ENCODE measurements at places on chromosomes 5 and 9.
A peak's percentile ranks its signal among the peaks of the same experiment; 100 is the strongest.

DNA sequence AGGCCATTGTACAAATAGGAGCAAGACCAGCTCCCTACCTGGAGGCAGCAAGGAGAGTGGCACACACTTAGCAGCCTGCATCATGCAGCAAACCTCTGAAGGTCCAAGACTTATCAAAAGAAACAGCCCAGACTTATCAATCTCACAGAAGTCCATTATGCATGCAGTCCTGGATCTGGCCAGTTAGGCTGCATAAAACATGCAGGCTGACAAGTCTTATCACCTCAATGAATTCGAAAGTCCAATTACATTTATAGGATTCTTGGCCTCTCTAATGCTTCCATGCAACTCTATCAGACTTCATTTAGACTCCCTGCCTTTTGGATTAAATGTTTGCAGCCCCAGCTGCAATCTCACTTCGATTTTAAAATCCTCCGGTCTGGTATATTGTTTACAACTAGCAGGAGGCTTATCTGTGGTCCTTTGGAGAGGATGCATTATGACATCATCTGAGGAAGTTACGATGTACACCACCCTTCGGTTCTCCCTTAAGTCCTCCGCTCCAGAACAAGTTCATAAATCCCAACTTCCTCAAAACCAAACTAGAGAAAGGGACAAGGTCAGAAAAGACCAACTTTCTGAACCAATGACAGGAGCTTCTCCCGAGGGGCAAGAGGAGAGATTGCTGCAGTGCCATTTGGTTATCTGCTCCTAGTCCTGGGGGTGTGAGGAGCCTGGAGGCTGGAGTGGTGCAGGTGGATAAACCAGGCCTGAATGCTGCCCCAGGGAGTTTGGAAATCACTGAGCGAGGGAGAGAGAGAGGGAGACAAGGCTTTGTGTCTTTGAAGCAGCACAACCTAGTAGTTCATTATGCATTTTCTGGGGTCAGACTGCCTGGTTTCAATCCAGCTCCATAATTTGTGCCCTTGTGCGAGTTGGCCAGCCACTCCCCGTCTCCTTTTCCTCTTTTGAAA, 313.9 kb downstream of the TLE1 start:
- DNase-seq: peak; percentile 70

DNA sequence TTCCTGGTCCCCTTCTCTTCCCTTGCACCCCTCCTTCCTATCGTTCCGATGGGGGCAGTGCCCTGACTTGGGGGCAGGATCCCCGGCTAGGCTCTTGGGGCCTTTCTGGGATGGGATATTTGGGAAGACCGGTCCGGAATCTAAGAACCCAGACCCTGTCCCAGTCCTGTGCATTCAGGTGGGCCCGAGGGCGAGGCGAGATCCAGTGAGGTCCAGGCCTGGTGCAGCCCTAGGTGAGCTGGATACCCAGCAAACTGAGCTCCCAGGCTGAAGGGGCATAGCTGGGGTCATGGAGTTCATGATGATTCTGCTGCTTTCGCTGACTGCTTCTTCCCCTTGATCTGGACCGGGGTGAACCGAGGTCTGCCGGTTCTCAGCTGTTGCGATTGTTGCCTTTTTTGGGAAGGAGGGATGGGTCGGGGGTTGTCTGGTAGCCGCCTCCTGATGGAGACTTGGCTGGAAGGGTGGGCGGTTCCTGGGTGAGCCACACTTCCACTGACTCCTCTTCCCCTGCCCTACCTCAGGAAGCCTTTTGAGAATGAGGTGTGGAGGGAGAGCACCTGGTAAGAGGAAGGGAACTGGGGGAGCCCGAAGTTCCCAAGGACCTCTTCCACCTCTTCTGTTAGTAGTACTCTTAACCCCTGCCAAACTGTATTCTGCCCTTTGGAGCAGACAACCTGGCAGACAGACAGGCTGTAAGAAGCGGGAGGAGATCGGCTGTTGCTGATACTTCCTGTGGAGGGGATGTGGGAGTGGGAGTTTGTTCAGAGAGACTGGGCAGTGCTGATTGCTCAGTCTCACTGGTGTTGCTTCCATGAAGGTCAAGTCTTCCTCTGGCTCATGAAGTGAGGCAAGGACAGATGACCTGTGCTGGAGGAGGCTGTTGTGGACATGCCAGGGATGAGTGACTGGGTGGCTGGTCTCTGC, 1.0 kb downstream of the LRRC8A start:
- peak; percentile 62 for DNase-seq

- DNase-seq: no peak
Observed at GRCh38 chr9:79034583-79034982, 537.2 kb upstream of the TLE4 start.

DNA sequence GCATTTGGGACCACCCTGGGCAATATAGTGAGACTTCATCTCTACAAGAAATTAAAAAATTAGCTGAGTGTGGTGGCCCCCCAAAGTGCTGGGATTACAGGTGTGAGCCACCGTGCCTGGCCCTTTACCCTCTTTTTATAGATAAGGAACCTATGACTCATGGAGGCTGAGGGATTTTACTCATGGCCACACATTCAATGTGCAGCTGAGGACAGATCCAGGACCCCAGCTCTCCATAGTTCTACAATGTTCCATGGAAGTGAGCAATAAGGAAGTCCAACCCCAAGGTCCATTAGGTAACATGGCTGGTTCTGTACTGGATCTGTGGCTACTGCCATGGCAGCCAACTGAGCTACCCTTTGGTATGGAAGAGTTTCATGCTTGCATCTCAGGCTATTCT, 25.3 kb upstream of the PDZD2 start:
- DNase-seq: no peak

DNA sequence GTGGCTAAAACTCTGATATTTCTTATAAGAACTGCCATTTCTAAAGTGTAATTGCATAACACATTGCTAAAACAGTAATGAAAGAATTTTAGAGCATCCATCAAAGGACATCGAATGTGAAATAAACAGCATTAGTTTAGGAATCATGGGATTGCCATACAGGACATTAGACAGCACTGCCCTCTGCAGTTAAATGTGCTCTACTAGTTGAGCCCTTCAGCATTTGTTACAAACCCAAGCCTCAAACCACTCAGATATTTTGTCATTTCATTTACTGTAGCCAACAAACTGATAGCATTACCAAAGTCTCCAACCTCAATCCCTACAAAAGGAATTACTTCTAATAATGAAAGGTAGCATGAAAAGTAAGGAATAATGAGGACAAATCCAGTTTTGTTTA, 116.8 kb upstream of the COX7C start:
- DNase-seq: no peak

DNA sequence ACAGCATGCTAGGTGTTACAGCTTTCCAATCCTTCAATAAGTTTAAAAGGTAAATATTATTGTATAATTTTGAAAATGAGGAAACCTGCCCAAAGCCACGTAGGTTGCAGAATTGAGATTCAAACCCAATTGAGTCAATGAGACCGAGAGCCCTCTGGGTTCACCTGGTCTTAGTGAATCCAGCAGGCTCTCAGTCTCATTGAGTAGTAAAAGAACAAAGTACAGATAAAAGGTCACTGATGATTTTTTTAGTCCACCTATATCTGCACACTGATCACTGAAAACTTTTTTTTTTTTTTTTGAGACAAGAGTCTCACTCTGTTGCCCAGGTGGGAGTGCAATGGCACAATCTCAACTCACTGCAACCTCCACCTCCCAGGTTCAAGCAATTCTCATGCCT, 27.2 kb downstream of the PLPP1 start:
- DNase-seq: no peak

DNA sequence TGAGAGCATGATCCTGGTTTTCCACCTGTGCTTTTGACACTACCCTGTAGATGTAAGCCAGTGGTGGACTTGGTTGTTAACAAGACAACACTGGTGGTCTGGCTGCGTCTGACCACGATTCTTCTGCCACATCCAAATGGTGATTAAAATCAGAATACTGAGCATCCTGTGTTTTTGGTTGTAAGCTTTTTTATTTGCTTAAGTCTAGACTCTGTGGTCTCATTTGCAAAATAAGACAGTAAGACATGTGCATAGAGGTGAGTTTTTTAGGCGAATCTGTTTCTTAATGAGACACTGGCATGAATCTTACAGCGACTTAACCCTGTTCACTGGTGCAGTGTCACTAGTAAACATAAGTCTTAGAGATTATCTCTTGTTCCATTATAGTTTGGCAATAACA, 165.4 kb downstream of the ARHGEF28 start:
- DNase-seq: no peak

DNA sequence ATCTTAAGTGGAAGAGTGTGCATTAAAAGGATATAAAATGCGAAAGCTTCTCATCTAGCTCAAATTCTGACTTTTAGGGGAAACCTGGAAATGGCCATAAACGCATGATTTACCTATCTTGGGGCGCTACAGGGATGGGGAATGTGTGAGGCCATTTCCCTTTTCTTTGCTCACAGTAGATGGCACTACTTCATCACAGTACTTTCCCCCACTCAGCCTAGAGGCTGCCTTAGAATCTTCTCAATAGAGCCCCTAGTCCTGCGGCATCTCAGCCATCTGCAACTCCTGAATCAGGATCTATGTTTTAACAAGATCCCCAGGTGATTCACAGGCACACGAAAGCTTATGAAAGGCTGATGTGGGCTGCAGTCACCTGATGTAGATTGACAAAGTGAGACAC, 110.8 kb downstream of the LHFPL2 start:
- DNase-seq: peak; percentile 70
